Activated B cell treated with CpG ODN at 0.5 μM for 24 hours (primary cell): ENCODE measurements at places on chromosomes 6 and 20. TPM values are rescaled to one million over a fixed set of nuclear protein-coding genes. Genes with fewer than 3 reads are reported as not detected.

Gene TNNC2
- total RNA-seq, result 0.32 TPM in 1 of 2 replicates, not detected in the other

Gene GABRR1
- total RNA-seq, result not detected in 2 replicates

Gene TAPBP
- 319 and 350 TPM in 2 replicates for total RNA-seq

DNA sequence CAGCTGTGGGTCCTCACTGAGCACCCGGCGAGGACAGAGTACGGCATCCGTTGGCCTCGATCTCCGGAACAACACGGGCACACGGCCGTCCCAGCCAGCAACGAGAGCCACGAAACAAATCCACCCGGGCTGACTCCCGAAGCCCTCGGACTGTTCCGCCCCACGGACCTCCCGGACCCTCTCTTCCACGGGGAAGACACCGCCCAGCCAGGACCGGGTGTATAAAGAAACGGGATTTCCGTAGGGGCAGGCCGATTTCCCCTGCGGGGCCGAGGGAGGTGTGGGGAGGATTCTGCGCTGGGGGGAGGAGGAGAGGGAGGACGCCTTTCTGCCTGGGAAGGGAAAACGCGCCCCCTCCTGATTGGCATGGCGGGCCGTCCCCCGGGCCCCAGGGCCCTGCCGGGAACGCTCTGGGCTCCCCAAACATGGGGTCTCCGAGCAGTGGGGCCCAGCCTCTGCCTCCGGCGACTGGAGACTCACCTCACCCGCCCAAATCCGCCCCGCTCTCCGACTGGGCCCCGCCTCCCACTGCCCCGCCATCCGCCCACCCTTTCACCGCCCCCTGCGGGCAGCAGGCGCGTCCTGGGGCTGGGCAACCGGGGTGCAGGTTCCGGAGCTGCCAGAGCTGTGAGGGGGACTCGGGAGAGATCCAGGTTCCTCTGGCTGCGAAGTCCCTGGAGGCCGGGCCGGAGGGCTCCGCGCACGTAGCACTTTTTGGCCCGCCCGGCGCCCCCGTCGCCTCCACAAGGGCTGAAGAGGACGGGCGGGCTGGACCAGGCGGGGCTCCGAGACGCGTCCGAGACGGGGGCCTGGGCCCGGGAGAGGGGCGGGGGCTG lies 679 bp upstream of the PPDPF start:
- peak; percentile 68 for DNase-seq

- DNase-seq, result no peak
Measured at GRCh38 chr6:135212935-135213334, 31.8 kb downstream of the MYB start.

GRCh38 chr6:168194732-168195567 lies 115.9 kb upstream of the FRMD1 start:
- no peak for DNase-seq

GRCh38 chr20:34643928-34644327 lies 33.0 kb downstream of the PIGU start:
- DNase-seq, result no peak
